KBM-7 (cell line): ENCODE measurements at places on chromosomes 6 and 20.
A peak's percentile ranks its signal among the peaks of the same experiment; 100 is the strongest.

DNA sequence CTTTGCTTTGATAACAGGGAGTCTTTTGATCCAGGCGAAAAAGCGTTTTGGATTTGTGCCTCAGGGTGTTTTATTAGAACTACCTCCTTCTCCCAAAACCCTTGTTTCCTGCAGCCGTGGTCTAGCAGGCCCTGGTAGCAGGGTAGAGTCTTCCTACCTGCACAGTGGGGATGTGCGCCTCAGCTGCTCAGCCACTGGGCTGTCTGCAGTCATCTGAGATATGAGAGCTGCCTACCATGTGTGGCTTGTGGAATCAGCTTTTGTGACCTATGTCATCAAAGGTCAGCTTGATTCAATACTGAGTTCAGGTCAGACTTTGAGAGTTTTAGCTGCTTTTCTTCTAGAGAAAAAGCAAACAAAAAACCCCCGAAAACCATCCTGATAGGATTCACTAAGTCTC, 279.5 kb downstream of the CLIC5 start:
- no peak for DNase-seq

DNA sequence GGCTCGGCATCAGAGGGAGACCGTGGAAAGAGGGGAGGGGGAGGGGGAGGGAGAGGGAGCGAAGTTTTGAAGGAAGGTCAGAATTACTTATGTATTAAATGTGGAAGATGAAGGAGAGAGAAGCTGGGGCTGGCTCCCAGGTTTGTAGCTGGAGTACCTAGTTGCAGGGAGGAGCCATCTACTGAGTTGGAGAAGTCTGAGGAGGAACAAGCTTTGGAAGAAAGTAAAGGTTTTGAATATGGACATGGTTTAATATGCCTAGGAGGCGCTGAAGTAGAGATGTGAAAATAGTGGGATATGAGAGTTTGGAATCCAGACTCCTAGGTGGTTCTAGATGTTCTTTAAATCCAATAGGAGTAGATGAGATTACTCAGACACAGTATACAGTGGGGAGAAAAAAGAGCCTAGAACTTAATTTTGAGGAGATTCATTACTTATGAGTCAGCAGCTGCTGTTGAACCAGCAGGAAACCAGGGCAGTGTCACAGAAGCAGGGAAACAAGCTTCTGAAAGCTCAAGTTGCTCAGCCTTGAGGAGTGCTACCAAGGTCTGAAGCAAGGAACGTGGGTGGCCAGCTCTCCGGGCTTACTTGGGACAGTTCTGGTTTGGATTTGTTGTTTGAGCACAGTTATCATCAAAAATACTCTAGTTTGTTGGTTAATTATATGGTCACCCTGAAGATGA, 149.3 kb downstream of the UTRN start:
- DNase-seq = no peak

DNA sequence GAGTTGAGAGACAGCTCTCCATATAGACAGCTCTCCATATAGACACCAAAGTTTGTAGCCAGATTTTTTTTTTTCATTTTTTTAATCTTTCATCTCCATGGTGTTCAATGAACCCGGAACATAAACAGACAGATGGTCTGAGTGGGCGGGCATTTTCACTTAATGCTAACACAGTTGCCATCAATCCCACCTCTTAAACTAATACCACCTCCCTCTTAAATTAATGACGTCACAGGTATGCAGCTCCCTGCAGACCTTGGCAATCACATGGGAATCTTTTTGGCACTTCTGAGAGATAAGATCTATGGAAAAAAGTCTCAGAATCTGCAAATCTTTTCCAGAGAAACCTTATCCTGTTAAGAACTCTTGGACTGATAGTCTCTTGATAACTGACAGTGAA, 43.2 kb downstream of the PFDN4 start:
- DNase-seq = no peak

- no peak for DNase-seq
Observed at GRCh38 chr6:162773996-162774395, 46.2 kb downstream of the PACRG start.

- DNase-seq = peak; percentile 13
Observed at GRCh38 chr6:122322824-122323223, 76.6 kb upstream of the HSF2 start.

GRCh38 chr6:112595841-112596240, 248.7 kb downstream of the RFPL4B start:
- no peak for DNase-seq
